NCI-H2081 treated with DMSO at 0.1 percent for 48 hours (cell line): ENCODE measurements at places on chromosomes 13 and 19.

DNA sequence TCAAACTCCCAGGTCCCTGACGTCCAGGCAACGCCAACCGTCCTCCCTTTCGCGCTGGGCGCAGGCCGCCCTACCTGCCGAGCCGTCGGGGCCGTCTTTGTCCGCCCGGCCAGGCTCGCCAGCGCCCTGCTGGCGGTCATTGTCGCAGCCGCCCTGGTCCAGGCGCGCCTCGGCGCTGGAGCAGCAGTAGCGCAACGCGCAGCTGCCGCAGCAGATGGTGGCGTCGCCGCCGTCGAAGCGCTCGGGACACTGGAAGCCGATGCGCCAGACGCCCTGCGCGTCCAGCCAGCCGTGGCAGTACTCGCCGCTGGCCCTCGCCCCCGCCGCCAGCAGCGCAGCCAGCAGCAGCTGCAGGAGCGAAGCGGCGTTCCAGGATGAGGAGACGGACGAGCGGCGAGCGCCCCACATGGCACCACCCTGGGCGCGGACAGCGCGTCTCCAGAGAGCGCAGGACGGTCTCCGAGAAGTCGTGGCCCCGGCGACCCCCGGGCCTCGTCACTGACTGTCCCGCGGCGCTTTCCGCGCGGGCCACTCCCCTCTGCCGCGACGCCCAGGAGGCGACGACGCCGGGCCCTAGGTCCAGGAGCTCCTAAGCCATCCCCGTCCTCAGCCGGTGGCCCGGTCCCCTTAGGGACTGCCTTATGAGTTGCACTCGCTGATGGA, 1.1 kb downstream of the SHISA2 start:
- DNase-seq, result no peak

- DNase-seq, result no peak
Observed at GRCh38 chr19:40616178-40616577, 15.0 kb downstream of the LTBP4 start.

DNA sequence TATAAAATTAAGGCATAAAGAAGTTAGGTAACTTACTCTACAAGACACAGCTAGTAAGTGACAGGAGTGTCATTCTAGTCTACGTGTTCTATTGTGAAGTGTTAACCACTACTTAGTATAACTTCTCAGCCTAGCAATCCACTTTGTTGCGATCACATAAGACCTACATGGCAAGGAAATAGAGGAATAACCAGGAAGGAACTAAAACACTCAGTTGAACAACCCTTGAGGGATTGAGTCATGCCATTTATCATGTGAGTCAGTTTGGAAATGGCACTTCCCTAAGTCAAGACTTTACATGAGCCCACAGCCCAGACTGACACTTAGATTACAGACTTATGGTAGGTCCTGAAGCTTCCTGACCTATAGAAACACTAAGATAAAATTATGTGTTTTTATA, 279.5 kb upstream of the PCDH20 start:
- no peak for DNase-seq

- no peak for DNase-seq
Observed at GRCh38 chr19:13234518-13234917, 84.3 kb downstream of the IER2 start.

GRCh38 chr13:48449656-48450055, 36.7 kb upstream of the LPAR6 start:
- DNase-seq, result no peak

DNA sequence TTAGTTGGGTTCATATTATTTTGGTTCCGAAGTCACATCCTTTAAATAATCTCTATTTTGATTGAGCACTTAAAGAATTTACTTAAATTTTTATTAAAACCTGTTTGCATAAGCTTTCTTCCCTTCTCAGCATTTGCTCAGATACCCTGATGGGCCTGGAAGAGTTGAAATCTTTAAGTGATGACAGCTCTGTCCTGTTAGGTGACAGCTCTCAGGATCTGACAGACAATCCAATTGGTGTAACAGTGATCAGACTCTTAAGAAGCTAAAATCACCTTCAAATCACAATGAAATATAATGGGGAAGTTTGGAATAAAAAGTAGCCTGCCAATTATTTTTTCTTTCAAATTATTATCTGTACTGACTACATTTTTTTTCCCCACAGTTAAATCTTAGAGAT, 284.4 kb downstream of the LMO7 start:
- DNase-seq, result no peak

GRCh38 chr19:44212866-44213346, 574 bp downstream of the ZNF227 start:
- no peak for DNase-seq

- no peak for DNase-seq
Observed at GRCh38 chr19:44643605-44644401, at the start of gene PVR. Gene PVR (plus strand): TSS chr19:44643910. CDS start chr19:44644097, 187 bp downstream.

- no peak for DNase-seq
Observed at GRCh38 chr19:50826492-50827240, 3.1 kb upstream of the KLK1 start.

DNA sequence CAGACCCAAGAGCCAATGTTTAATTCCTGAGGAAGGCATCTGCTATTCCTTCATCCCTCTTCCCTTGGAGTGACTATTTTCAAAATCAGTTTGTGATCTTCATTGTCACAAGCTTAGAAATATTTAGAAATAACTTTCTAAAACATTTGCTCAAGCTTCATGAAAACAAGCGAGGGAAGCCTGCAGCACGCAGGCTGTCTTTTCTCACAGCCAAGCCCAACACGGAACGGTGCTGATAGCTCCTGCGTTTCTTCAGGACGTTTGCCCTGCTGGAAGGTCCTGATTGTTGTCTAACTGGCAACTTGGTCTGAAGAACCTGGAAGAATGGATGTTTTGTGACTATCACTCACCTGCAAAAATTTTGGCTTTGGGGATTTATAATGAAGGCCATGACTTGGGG, 152.5 kb downstream of the FGF9 start:
- DNase-seq, result no peak

GRCh38 chr13:43786472-43786765, 353 bp downstream of the ENOX1 start:
- DNase-seq, result no peak

DNA sequence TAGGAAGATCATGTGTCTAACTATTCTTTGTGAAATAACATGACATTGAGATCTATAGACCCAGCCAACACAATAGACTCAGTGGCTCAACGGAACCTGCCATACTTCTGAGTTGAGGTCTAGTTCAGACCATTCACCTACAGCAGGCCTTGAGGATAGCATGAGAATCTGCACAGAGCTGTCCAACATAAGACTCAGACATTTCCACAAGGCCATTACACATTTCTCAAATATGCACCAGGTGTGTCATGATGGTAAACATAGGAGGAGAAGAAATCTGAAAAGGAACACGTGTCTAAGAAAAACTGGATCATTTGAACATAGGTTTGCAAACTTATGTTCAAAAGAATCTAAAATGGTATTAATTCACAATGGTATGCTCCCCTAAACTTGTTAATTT, 421.4 kb downstream of the SLITRK6 start:
- no peak for DNase-seq

GRCh38 chr13:109412283-109412901, 374.0 kb downstream of the IRS2 start:
- DNase-seq, result no peak

DNA sequence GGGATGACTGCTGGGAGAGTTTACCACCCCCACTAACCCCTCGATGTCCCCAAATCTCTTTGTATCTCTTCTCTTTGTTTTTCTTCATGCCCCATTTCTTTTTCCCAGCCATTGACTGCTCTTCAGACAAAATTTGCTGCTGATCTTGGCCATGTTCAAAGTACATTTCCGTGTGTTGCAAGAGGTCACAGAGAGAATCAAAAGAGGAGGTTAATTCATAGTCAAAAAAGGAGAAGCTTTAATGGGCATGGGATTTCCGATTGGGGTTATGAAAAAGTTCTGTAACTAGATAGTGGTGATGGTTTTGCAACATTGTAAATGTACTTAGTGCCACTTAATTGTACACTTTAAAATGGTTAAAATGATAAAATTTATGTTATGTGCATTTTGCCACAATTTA, 121.1 kb downstream of the FLT1 start:
- DNase-seq, result no peak

DNA sequence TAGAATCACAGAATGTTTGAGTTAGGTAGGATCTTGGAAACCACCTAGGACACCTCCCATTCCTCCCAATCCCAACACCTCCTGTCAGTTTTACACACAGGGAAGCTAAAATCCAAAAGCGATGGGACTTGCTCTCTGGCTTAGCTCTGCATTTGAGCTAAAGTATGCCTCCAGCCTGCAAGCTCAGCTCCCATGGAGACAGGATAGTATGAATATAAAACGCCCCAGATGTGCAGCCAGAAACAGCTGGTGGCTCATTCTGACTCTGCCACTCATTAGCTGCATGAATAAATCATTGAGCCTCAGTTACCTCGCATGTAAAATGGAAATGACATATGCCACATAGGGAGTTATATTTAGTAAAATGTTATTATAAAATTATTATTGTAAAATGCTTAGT, 336.0 kb downstream of the SUCLA2 start:
- DNase-seq, result no peak
